Hepatocyte (in vitro differentiated cells): ENCODE measurements at places on chromosomes 4 and X. TPM values are rescaled to one million over a fixed set of nuclear protein-coding genes. Genes with fewer than 3 reads are reported as not detected.

DNA sequence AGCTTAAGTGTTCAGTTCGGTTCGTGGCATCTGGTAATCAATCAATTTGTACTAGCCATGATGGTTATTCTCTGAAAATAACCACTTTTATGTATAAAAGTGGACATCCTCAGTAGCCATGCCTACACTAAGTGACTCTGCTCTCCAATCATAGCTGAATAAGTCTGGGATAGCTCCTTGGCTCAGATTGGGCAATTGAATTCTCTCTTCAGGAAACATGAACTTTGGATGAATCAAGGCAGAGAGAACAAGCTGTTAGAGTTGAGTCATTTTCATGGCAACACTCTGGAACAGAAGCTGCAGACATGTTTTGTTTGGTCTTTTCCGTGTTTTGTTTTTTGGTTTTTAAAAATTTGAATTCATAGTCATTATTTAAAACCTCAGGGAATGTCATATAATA is 66.8 kb upstream of the TMEM164 start:
- no peak for DNase-seq
- H3K4me1 ChIP-seq, result no peaks in the 10 kb centered on the region
- H3K27ac ChIP-seq, result no peak overlapping the region
- H3K36me3 ChIP-seq, result no peaks in the 10 kb centered on the region
- no peaks in the 10 kb centered on the region for H3K27me3 ChIP-seq

DNA sequence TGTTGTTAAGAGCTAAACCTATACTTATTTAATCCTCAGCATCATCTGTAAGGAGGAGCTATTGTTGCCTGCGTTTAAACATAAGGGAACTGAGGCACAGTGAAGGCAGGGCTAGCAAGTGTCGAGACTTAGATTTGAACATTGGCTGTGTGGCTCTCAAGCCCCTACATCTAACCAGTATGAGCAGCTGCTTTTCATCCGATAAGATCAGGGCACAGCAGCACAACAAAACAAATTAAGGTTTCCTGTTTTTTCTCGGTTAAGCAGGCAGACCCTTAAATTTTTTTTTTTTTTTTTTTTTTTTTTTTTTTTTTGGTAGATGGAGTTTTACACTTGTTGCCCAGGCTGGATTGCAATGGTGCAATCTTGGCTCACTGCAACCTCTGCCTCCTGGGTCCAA is 35.6 kb downstream of the RAB40A start:
- H3K36me3 ChIP-seq, result no peaks in the 10 kb centered on the region
- H3K27ac ChIP-seq, result no peak overlapping the region
- H3K4me3 ChIP-seq, result no peak overlapping the region
- H3K27me3 ChIP-seq, result no peaks in the 10 kb centered on the region

DNA sequence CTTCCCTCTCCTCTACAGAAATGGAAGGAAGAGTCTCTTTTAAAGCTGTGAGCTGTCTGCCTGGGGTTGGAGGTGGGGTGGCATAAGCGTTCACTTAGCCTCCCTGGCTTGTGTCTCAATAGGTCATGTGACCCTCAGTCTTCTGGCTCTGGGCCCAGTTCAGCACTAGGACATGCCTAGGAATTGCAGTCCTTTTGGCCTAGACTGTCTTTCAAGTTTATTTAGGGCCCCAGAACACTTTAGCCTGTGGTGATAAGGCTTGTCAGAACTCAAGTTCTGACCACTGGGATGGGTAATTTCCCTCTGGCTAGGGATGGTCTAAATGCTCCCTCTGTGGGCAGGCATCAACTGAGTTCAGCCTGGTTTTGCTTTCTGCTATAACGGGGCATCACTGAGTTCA is 34.3 kb upstream of the ARMCX4 start:
- H3K27ac ChIP-seq, result peak overlapping the region; percentile 62
- H3K27me3 ChIP-seq, result no peaks in the 10 kb centered on the region
- DNase-seq, result peak; percentile 29
- H3K4me3 ChIP-seq, result no peak overlapping the region

DNA sequence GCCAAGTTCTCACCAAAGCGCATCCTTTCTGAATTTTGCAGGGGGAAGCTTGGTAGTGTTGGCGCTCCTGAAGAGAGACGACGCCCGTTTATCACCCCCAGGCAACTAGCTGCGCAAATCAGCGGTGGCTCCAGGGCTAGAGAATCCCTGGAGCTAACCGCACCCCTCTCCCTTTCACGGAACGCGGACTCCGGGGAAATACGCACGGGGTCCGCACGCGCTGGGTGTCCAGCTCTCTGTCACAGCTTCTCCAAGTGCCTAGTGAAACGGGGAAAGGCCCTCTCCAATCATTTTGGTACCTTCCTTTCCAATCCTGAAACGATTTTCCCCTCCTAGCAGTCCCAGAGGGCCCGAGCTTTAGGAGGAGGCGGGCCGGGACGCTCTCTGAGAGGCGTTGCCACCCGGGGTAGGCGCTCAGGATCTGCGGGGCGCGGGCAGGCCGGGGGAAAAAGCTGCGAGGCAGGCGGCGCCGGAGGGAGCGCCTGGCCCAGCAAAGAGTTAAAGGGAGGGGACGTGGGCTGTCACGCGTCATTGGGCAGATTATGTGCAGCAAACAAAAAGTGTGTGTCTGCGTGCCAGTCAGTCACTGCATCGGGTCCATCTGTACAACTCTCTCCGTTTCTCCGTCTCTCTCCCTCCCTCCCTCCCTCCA is at the start of gene PRDM8:
TSS of gene PRDM8 (plus strand) at position 582 of the 652 bp plus-strand sequence. CDS start 2,578 bp downstream, outside the sequence.
- DNase-seq, result no peak
- peaks cover 99% of the 10 kb centered on the region for H3K27me3 ChIP-seq
- H3K27ac ChIP-seq, result no peak within 1 kb of the TSS
- H3K4me1 ChIP-seq, result peaks cover 11% of the 10 kb centered on the region
- no peaks in the 10 kb centered on the region for H3K36me3 ChIP-seq

- peaks cover under 1% of the 10 kb centered on the region for H3K4me1 ChIP-seq
- H3K27ac ChIP-seq, result no peak overlapping the region
- no peaks in the 10 kb centered on the region for H3K36me3 ChIP-seq
- peaks cover 26% of the 10 kb centered on the region for H3K27me3 ChIP-seq
- H3K4me3 ChIP-seq, result no peak overlapping the region
- no peak for DNase-seq
Measured at GRCh38 chr4:27090406-27090805, 229.8 kb downstream of the STIM2 start.

- H3K36me3 ChIP-seq, result no peaks in the 10 kb centered on the region
- no peak for DNase-seq
- no peaks in the 10 kb centered on the region for H3K27me3 ChIP-seq
- H3K27ac ChIP-seq, result no peak overlapping the region
Measured at GRCh38 chr4:38581426-38582106, 82.4 kb upstream of the KLF3 start.

- H3K36me3 ChIP-seq, result no peaks in the 10 kb centered on the region
- no peak for DNase-seq
- no peaks in the 10 kb centered on the region for H3K27me3 ChIP-seq
- H3K4me3 ChIP-seq, result no peak overlapping the region
- no peak overlapping the region for H3K27ac ChIP-seq
Measured at GRCh38 chr4:10180927-10181744, 64.5 kb upstream of the WDR1 start.

Gene MGAT4D
- total RNA-seq, result not detected in 2 replicates

Gene BMPR1B
- 3.3 TPM in 2 replicates for total RNA-seq

Gene ADGRG2
- total RNA-seq, result 3.7 and 4.5 TPM in 2 replicates

Gene CENPVL2
- 0.32 TPM in 1 of 2 replicates, not detected in the other for total RNA-seq

Gene FAM114A1
- total RNA-seq, result 127 and 140 TPM in 2 replicates

Gene GPR119
- total RNA-seq, result 1.4 TPM in 1 of 2 replicates, not detected in the other
